WERI-Rb-1 (cell line): ENCODE measurements at places on chromosomes 2 and 18.

GRCh38 chr2:240433973-240434727 lies 1.3 kb upstream of the GPC1 start:
- peak; percentile 8 for DNase-seq

- no peak for DNase-seq
These were observed 1453.1 kb upstream of the SLC39A10 start for GRCh38 chr2:194203898-194204297.

DNA sequence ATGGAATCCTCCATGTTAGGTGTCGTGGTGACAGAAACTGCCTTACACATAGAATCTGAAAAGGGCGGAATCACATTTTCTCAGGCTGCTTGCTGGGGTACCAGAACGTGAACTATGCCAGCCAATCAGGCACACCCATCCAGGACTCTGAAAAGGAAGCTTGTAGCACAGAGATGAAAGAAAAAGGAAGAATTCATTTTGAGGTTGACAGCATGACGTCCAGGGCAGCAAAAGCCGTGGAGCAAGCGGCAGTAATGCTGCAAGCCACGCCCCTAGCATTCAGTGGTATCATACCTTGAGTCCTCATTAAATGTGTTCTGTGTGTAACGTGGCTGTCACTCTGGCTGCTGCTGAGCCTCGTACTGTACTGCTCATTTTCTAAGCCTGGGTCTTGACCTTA lies 304.0 kb downstream of the DYSF start:
- DNase-seq, result no peak

GRCh38 chr18:22470248-22471235 lies 52.8 kb upstream of the CTAGE1 start:
- no peak for DNase-seq

GRCh38 chr2:160264308-160264707 lies 64.2 kb upstream of the ITGB6 start:
- DNase-seq, result no peak

- no peak for DNase-seq
These were observed 24.5 kb downstream of the CYP27A1 start for GRCh38 chr2:218806346-218806978.

DNA sequence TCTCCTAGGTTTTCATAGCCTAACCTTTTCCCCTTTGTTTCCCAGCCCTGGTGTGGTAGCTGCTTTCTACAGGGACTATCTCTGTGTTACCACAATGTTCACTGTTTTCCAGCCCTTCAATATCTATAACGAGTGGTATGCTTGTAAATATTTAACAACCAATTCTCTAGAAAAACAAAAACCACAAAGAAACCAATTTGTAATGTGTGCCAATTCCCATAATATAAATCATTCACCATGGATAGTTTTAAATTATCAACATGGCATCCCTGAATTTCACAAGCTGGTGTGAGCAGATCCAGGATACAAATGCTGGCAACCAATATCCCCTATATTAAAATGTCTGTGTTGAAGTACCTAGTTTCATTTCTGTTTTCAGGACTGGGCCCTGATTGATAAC lies 207.5 kb upstream of the FBXO11 start:
- DNase-seq, result no peak

GRCh38 chr2:11624893-11625292 lies 45.1 kb downstream of the NTSR2 start:
- DNase-seq, result no peak

DNA sequence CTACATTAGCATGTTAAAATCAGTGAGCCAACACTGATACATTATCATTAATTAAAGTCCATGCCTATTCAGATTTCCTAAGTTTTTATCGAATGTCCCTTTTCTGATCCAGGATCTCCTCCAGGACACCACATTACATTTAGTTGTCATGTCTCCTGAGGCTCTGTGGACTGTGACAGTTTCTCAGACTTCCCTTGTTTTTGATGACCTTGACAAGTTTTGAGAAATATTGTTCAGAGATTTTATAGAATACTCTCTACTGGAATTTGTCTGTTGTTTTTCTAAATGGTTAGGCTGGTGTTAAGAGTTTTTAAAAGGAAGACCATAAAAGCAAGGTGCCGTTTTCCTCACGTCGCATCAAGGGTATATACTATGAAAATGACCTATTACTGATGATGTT lies 16.3 kb upstream of the MAPRE3 start:
- DNase-seq, result no peak

DNA sequence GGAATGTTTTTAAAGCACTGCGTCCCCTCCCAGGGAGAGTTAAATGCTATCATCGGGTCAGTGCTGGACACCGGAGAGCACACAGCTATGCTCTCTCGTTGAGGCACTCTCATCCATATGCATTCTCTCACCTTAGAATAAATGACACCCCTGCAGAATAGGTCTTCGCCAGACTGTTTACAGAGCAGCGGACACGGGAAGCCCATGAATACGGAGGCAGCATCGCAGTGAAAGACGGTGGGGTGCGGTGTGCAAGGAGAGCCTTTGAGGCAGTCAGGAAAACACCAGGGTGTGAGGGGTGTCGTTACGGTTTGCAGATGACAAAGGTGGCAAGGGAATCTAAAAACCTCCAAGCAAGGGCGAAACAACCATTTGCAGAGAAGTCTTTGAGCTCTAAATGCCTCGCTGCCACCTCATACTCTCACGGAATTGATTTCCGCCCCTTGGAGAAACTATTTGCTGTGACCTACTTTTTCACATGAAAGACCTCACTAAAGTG lies 169.2 kb upstream of the FHL2 start:
- DNase-seq, result no peak

DNA sequence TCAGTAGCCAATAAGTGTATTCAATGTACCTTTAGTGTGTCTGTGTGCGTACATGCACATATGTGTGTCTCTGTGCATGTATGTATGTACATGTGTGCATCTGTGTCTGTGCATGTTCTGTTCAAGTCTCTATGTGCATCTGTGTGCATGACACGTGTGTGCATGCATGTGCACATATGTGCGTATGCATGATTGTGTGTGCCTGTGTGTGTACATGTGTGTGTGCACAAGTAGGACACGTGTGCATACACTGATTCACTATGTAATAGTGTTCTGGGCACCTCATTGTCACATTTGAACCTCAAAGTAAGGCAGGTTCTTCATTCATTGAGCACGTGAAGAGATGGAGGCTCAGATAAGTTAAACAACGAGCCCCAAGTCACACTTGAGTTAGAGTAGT lies 142.6 kb upstream of the COPS8 start:
- no peak for DNase-seq

- DNase-seq, result no peak
These were observed 67.6 kb downstream of the PTPN2 start for GRCh38 chr18:12816451-12816850.

GRCh38 chr2:58449286-58450010 lies 208.3 kb upstream of the FANCL start:
- no peak for DNase-seq

DNA sequence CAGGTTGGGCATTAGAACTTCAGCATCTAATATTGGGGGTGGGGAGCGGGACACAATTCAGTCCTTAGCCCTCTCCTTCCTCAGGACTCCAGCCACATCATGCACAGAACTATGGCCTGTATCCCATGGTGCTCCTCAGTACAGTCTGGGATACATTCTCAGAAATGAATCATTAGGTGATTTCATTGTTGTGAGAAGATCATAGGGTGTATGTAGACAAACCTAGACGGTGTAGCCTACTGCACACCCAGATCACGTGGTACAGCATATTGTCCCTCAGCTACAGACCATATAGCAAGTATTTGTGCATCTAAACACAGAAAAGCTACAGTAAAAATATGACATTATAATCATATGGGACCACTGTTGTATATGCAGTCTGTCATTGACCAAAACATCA lies 23.2 kb upstream of the IMP4 start:
- DNase-seq, result no peak

DNA sequence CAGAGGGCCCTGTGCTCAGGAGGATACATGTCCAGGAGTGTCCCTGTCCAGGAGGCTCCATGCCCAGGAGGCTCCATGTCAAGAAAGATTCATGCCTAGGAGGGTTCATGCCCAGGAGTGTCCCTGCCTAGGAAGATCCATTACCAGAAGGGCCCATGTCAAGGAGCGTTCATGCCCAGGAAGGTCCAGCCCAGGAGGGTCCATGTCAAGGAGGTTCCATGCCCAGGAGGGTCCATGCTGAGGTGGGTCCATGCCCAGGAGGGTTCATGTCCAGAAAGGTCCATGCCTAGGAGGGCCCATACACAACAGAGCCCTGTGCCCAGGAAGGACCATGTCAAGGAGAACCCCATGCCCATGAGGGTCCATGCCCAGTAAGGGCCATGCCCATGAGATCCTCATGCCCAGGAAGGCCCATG lies 7.0 kb downstream of the GPR35 start:
- DNase-seq, result no peak

DNA sequence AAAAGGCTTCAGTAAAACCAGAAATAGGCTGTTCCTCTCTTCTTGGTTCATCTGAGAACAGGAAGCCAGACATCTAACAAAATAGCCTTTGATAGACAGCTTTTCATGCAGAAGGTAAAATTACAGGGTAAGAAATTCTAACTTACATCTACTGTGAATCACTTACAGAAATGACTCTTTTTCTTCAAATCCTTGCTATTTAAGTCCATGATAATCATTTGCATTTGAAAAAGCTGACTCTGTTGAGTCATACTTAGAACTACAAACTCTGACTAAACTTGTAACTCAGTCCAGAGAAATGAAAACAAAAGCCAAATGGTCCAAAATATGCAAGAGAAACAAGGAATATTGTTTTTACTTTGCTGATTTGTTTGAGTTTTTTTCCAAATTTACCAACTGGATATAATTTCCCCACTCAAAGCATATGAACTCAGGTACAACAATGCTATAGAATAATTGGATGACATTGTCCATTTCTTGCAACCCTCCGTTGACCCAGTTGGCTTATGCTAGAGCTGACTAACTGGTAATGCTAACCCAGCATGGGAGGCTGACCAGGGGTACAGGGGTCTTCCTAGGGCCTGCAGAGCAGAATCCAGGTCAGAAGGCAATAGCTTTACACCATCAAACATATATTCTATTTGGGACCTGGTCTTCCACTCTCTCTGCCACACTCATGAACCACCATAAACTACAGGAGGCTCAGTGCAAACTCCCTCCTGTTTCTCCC lies 18.8 kb upstream of the MREG start:
- no peak for DNase-seq

DNA sequence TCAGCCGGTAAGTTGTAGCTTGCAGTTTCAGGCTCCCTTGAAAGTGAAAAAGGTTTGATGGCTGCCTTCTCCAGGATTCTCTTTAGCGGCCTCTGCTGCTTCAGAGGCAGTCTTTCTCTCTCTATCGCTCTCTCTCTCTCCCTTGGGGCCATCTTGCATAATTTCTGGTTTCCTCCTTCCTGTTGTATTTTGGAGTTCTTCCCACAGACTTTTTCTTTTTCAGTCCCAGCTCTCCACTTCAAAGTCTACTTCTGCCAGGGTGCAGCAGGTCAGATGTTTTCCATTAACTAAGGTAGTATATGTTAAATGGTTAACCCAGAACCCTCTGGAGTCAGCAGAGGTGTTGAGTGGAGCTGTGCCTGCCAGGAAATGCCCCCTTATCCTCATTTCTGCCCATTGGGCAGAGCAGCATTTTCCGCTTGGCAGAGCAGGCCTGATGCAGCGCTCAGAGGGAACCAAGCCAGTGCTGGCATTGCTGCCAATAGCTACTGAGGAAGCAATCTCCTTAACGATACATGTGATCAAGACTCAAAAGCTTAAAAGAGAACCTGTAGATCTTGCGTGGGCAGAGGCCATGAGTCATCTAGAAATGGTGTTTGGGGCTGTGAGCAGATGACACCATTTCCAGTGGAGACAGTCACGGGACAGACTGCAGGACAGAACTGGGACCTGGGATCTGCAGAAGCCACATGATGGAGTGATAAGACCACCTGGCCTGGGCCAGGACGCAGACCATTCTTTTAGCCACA lies 20.8 kb downstream of the DBI start:
- DNase-seq, result no peak

GRCh38 chr18:62379051-62379450 lies 53.9 kb downstream of the TNFRSF11A start:
- DNase-seq, result no peak

- no peak for DNase-seq
These were observed 122.8 kb downstream of the RAPGEF4 start for GRCh38 chr2:172858473-172858745.

DNA sequence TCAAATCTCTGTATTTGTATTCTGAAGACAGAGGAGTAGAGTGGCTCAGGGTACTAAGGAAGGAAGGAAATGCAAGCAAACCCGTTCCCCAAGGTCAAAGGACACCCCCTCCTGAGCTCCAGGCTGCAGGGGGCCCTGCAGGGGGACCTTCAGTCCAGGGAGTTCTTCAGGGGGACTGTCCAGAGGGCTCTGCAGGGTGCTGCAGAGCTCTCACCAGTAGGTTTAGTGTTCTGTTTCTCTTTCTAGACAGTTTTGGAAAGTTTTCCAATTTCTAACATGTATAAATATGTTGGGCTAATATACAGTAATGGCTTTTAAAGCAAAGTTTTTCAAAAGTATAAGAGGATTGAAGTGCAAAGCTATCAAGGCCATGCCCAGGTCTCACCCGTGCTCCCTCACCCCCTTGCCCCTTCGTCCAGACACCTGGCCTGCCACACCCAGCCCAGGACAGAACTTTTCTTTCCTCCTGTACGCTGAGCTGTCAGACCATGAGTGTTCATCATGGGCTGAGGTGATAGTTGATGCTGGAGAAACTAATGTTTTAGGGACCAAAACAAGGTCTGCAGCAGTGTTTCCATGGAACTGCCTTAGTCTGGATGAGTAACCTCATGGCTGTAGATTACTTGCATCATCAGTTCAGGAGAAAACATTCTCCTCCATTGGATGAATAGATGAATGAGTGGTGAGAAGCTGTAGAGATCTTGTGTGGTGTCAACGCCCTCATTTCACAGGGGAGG lies 134.2 kb downstream of the GLI2 start:
- no peak for DNase-seq

- peak; percentile 2 for DNase-seq
These were observed 135.0 kb downstream of the SMAD7 start for GRCh38 chr18:48815581-48816324.

GRCh38 chr2:127887776-127888130 lies 2.0 kb upstream of the AMMECR1L start:
- no peak for DNase-seq

DNA sequence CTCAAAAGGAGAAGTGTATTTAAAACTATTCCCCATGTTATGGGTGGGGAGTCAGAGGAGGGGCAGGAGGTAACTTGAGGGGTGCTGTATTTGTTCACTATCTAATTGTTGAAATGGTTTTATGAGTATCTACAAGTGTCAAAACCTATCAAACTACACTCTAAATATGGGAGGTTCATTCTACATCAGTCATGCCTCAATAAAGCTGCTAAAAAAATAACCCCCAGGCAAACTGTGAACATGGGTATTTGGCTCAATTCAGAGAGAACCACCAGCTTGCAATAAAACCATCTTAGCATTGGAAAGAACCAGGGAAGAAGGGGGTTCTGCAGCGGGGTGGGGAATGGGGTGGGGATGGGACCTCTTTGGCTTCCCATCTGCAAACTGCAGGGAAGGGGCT lies 176.0 kb upstream of the SMAD2 start:
- DNase-seq, result no peak

DNA sequence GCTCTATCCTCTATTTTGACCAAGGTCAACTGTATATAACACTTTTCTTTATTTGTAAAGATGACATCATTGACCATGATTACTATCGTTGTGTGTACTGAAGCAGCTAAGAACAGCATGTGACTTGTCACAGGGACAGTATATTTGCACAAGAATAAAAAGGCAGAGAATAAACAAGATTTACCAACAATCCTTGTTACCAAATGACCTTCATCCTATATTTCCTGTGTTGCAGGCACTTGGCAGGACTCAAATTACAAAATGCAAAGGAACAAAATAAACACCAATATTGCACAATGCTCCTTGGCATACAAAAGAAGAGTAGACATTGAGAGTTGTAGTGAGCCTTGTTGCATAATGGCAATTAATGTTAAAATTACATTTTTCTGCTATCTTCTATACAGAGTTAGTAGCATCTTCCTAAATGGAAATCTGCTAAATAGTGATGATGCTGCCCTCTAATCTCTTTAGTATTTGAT lies 61.8 kb downstream of the RFTN2 start:
- DNase-seq, result no peak
